Activated CD8-positive, alpha-beta memory T cell treated with anti-CD3 and anti-CD28 coated beads for 48 hours (primary cell): ENCODE measurements at places on chromosomes 2 and 18.

DNA sequence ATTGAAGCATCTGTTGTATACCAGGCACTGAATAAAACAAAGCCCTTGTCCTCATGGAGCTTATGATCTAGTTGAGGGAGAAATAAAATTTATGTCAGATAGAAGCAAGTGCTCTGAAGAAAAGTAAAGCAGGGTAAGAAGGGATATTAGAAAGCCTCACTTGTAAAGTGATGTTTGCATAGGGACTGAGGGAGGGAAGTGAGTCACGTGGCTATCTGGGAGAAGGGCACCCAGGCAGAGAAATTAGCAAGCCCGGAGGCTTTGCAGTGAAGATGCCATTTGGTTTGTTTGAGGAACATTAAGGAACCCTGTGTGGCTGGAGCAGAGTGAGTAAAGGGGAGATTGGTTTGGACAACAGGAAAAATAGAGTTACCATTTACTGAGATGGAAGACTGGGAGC is 52.1 kb downstream of the RBBP8 start:
- DNase-seq, result no peak

DNA sequence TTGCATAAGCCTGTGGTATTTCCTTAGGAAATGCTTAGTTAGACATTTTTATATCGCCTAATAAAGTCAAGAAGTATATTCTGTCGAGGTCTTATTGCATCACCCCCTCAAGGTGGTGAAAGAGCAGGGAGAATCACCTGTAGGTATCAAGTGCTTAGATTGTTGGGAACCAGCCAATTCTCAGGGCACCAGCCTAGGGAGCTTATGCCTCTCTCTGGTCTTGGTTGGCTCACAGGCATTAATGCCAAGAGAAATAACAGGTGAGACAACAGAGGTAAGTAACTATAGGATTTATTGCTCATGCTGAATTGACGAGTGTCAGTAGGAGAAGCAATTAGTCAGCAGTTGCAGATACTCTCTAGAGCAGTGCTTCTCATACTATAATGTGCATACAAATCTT is 663.3 kb upstream of the ZNF804A start:
- no peak for DNase-seq

DNA sequence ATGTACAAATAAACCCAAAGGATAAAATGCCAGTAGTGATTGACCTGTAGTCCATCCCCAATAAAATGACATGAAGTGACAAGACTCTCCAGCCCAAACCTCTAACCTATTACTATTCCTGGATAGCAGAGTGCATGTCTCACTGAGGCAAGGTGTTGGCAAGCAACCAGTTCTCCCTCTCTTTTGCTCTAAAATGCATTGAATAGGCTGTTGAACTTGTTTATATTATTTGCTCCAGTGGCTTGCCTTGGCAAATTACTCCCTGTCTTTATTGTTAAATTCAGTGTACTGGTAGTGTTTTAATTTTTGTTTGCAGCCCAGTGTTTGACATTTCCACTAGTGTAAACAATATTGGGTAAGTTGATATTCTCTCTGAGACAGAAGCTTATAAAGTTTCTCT is 70.5 kb downstream of the CSRNP3 start:
- DNase-seq, result no peak

GRCh38 chr2:177171418-177171865 is 41.2 kb upstream of the HNRNPA3 start:
- DNase-seq, result no peak
